Activated CD4-positive, alpha-beta T cell treated with anti-CD3 and anti-CD28 coated beads for 4 hours (primary cell): ENCODE measurements at places on chromosomes 16 and 17.

DNA sequence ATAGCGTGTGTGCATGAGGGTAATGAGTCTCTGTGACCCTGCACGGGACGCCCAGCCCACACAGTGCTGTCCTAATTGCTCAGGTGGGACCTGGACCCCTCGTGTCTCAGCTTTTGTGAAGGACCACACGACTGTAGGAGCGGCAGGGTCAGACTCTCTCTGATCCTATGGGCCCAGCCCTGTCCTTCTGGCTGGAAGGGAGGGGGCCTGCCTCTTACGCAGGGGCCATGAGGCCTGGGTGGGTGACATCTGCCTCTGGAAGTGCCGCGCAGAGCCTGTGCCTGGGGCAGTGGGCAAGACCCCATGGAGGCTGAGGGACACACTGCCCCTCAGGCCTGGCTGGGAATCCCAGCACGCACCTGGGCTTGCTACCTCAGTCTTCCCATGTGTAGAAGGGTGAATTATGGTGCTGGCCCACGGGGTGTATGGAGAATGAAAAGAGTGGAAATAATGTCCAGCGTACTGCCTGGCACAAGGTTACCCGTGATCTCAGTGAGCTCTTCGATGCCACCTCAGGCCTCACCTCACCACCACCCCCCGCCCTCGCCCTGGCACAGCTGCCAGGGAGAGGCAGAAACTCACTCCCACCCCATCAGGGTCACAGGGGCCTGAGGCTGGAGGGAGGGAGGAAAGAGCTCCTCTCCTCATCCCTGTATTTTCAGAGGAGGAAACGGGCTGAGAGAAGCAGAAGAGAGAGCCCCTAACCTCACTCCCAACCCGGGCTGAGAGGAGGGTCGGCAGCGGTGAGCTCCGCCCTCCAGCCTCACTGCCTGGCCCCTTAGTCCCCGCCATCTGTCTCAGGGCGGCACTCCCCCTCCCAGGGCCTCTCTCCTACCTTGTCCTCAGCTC lies 27.1 kb upstream of the DBNDD1 start:
- DNase-seq: no peak

DNA sequence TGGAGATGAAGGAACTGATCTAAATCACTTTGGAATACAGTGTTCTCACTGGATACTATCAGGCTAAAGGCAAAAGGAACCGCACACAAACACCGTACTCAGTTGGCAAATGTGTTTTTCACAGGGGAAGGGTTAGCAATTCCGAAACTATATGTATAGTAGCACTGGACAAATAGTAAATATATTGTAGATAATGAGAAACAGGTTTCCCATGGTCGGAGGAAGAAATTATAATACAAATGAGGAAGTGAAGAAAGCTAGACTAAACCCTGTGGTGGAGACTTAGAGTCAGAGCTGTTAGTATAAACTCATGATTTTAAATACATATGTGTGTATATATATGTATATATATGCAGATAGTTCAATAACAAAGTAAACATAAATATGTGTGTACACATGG lies 414.1 kb upstream of the SALL1 start:
- no peak for DNase-seq

GRCh38 chr17:28662527-28662829 lies 473 bp downstream of the SUPT6H start:
- no peak for DNase-seq

DNA sequence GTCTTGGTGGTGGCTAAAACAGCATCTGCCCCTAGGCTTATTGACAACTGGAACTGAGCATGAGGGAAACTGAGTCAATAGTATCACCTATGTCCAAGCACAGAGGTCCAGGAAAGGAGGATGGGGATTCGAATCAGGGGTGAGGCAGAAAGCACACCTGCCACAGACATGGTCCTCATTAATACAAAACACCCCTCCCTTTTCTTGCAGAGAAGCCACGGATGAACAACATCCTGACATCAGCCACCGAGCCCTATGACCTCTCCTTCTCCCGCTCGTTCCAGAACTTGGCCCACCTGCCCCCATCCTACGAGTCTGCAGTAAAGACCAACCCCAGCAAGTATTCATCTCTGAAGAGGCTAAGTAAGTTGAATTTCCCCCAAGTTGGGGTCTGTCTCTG lies 42.7 kb upstream of the DNAH9 start:
- no peak for DNase-seq

DNA sequence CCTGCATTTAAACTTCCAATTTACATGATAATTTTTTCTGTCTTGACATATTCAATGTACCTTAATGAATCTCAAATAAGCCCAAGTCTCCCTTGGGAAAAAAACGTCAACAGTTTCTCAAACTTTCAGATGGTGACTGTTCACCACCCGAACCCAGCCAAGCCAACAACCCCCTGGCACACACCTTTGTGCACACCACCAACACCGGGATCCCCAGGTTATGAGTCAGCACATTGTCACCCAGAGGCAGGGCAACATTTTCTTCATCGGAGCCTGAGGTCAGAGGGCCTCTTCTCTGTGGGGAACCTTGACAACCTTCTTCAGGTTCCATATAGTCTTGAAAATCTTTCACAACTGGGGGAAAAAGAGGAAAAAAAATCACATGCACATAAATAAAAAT lies 15.5 kb downstream of the DYNC1LI2 start:
- DNase-seq: no peak

DNA sequence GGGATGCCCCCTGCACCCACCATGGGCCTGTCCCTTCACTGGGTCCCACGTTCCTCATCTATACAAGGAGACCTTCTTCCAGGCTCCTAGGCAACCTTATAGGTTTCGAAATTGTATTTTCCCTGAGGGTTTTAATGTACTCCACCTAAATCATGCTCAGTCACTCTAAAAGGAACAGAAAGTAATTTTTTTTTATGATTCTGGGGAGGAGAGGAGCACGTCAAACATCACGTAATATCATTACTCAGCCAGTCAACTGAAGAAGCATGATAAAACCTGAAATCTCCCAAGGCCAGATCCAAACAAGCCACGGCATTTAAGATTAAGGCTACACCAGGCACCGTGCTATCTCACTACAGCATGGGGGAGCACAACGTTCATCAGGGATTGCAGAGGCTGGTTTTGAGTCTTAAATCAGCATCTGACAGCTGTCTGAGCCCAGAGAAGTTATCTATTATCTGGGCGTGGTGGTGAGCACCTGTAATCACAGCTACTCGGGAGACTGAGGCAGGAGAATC lies 3.9 kb upstream of the TMEM114 start:
- DNase-seq: no peak

- no peak for DNase-seq
Observed at GRCh38 chr17:12726131-12726530, 60.4 kb downstream of the MYOCD start.

DNA sequence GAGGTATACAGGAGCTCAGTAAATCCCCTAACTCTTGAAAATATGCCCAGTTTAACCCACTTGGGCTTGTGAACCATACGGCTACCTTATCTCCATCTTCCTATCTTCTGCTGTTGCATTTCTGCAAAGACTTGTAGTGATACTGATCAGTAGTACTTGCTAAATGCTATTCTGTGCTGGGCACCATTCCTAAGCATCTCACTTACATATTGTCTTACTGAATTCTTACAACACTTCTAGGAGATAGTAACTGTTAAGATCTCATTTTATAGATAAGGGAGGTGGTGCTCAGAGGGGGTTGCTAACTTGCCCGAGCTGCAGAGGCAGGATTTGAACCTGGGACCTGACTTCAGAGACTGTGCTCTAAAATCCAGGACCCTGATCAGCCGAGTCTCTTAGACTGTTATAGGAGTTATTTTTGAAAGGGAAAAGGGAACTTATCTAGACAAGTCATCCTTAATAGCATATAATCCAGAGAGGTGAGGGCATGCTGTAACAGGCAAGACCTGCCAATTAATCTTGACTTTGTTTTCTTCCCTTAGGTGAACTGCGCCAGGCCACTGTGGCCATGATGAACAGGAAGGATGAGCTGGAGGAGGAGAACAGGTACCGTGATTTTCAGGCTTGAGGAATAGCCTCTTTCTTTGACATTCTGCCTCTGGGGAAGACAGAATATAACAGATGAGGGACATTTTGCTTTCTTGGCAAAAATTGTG lies 149.7 kb downstream of the SNX29 start:
- no peak for DNase-seq

DNA sequence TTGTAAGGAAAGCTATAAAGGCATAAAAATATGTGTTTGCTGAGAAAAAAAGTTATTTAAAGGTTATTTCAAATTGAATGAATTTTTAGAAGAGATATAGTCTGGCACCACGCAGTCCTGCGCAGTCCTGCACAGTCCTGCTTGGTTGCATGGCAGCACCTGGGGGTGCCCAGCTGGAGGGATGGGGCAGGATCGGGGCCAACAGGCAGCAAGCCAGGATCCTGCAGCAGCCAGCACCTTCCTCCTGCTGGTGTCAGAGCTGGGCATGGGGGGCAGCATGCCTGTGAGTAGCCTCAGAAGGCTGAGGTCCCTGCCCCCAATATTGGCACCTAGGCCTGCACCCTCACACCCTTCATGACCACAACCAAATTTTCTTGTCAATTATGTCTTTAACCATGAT lies 46.0 kb downstream of the GLG1 start:
- DNase-seq: no peak

DNA sequence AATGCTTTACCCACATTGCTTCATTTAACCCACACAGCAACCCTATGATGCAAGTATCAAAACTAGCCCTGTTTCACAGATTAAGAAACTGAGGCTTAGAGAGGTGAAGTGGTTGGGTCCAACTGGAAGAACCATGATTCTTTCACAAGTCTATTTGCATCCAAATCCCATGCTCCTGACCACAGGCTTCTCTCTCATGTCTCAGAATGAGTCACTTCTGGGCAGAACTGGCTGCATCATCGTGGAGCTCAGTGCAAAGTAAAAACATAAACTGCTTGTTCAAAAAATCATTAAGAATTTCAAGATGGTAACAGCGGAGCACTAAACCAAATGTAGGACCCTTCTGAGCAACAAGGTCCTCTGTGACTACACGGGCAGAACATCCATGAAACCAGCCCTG lies 20.2 kb upstream of the CES1 start:
- no peak for DNase-seq

DNA sequence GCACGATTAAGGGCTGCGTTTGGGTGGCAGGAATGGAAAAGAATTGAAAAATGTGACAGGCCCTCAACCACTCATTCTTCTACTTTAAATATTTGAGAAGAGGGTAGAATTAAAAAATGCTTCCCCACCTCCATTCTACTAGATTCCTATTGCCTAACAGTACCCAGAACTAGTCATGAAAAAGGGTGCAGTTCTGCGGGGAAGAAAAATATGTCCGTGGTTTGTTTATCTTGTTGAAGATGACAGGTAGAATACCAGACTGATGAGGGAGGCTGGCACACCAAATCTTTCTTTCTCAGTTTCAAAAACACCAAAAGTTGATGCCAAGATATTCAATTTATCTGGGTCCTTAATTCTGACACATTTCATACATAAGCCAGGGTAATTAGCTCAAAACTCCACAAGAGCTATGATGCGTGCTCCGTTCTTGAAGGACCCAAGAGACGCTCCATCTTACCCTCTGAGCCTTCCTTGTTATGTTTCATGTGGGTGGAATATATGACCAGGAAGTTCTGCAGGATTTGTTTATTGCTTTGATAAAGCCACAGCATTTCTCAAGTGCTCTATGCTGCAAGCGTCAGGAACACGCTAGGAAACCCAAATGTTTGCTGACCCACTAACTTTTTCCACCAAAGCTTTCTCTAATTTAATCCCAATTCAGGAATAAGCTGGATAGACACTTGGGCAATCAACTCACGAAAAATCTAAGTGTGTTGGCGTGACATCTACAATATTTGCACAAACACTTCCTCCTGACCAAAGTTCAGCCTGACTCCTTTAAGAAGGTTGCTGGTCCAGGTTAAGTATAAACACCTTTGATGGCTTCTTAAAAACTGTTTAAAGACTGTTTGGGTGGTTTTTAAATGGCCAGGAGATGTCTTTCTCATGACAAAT lies 20.6 kb upstream of the GAN start:
- no peak for DNase-seq

GRCh38 chr16:5024632-5025031 lies 9.1 kb downstream of the NAGPA start:
- DNase-seq: no peak

- DNase-seq: no peak
Observed at GRCh38 chr17:8310601-8311123, 621 bp downstream of the ARHGEF15 start.
